ENCODE measurements at places on chromosomes 16 and 17.

GRCh38 chr16:3007957-3008689, 4.6 kb upstream of the CLDN9 start:
- DNase-seq, result no peak

DNA sequence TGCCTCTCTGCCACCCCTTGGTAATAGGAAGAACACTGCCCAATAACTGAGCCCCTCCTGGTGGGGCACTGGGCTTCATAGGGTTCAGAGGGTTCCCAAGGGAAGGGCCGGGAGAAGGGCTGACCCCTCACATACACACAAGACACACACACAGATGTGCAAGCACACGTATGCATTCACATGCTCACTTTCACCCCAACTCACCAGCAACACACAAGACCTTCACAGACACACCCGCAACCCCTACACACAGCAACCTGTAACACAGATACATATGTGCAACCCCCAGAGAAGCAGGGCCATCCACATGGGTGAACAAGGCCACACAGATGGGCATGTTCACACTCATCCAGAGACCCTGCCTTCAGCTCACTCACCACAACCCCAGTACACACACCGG, 225.1 kb downstream of the ZNF423 start:
- no peak for DNase-seq

GRCh38 chr16:50311134-50311528, 44.8 kb downstream of the ADCY7 start:
- no peak for DNase-seq

GRCh38 chr16:30499284-30499683, 26.7 kb downstream of the ITGAL start:
- DNase-seq, result no peak

- no peak for DNase-seq
Observed at GRCh38 chr16:85652431-85653221, 36.1 kb downstream of the GINS2 start.

DNA sequence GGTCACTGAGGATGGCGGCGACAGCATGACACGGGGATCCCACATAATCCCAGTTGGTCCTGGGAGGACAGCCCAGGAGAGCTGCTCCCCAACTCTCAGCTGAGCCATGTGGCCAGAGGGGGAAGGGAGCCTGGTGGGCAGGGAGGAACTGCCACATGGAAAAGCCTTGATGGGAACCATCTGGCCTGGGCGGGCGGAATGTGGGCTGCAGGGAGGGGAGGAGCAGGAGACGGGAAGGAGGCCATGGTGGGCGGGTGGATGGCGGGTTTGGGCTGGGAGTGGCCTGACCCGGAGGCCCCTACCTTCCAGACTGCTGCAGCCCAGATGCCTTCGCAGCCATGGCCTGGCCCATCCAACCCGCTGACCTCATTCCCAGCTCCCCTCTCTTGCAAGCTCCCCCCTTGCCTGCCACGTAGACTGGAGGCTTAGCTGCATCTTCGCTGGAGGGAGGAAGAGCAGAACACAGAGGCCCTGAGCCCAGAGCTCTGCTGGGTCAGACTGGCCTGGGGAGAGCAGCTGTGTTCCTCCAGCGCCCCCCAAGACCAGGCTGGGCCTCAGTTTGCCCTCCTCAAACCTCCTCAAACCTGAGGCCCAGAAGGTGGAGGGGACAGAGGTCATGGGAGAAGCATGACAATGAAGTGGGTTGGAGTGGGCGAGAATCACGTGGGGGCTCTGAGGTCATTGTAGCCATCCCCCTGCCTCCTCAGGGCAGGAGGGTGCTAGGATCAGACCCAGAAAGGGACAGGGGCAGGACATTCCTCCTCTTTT, 8.2 kb upstream of the COL1A1 start:
- peak; percentile 47 for DNase-seq

DNA sequence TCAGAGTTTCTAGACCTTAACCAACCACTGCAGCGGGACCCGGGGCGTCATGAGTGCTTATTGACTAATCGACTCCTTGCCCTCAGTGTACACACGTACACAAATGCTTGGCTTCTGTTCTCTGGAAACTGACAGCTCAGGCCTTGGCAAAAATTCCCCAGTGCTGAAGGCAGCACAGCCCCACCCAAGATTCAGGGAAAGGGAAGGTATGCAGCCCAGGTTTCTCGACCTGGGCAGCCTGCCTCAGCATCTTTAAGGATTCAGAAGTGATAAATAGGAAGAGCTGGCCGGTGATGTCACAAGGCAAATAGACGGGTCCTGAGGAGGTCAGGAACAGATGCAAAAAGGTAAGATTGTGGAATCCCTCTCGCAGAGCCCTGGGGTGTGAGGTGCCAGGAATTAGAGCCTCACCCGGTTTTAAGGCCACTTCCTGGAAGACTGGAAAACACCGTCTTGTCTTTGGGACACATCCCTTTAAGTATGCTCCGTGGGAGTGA, 9.0 kb upstream of the CDH3 start:
- DNase-seq, result no peak

DNA sequence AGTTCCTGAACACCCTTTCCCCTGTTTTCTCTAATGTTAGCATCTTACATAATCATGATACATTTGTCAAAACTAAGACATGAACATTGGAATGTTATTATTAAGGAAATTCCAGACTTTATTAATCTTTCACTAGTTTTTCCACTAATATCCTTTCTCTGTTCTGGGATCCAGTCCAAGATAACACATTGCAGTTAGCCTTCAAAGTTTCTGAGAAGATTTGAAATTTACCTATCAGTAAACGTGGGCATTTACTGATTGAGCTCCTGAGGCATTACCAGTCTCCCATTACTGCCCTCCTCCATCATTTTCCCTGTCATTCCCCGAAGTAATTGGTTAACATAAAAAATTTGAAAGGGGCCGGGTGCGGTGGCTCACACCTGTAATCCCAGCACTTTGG, 5.7 kb upstream of the CD300LG start:
- DNase-seq, result no peak

DNA sequence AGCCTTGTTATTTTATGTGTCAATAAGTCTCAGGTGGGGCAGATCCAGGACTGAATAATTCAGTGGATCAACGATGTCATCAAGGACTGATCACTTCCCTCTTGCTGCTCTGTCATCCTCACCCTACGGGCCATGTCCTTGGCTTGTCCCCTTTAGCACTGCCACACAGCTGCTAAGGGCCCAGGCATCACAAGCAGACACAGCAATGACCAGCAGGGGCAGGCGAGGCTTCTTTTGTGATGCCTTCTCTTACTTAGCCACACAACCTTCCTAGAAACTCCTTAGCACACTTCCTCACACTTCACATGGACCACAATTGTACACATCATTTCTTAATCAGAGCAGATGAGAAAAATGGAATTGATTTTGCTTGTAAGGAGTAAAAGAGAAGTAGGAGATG, 356.3 kb upstream of the SOX9 start:
- peak; percentile 45 for DNase-seq

GRCh38 chr17:40430272-40431230, 12.7 kb upstream of the IGFBP4 start:
- no peak for DNase-seq

DNA sequence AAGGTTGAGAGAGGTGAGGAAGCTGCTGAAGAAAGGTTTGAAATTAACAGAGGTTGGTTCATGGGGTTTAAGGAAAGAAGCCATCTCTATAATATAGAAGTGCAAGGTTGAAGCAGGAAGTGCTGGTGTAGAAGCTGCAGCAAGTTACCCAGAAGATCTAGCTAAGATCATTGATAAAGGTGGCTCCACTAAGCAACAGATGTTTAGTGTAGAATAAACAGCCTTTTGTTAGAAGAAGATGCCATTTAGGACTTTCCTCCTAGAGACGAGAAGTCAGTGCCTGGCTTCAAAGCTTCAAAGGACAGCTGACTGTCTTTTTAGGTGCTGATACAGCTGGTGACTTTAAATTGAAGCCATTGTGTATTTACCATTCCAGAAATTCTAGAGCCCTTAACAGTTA, 29.3 kb downstream of the GOSR1 start:
- no peak for DNase-seq

DNA sequence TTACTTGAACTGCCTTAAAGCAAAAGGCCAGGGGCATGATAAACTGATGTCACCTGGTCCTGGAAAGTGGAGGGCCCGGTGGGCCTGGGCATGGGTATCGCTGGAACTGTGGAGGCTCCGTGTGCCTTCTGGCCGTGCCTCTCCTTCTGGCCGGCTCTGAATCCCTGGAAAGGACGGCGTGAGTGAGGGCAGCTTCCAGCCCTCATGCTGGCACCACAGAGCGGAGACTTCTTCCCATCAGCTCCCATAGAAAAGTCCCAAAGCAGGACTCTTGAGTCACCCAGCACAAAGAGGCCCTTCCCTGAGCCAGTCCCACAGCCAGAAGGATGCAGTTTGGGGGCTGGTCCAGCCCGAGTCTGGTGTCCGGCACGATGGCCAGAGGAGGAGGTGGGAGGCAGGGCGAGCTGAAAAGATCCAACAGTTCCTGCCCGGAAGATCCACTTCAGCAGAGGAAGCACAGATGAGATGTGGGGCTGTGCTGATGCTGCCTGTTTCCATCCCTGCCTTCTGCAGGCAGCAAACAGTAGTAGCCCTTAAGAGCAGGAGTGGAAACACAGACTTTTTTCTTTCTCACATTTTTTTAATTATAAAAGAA, 7.8 kb downstream of the GAA start:
- no peak for DNase-seq

DNA sequence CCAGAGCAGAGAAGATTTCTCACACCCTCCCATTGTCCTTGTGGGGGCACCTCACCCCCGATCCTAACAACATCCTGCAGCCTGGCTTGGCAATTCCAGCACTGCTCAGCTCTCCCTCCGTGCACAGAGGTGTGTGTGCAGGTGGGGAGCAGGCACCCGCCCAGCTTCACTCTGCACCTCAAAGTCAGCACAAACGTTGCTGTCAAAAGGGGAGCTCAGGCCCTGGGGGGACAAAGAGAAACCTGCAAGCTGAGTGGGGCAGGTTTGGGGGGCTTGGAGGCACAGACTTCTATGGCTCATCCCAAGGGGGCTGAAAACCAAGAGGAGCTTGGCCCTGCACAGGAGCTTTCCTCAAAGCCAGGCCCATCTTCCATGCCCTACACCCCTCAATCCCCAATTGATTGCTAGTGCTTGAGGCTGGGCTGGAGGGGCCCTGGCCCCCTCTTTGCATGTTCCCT, 231.9 kb upstream of the TNRC6C start:
- DNase-seq, result no peak

GRCh38 chr17:69069226-69069750, 8.6 kb upstream of the ABCA9 start:
- no peak for DNase-seq

DNA sequence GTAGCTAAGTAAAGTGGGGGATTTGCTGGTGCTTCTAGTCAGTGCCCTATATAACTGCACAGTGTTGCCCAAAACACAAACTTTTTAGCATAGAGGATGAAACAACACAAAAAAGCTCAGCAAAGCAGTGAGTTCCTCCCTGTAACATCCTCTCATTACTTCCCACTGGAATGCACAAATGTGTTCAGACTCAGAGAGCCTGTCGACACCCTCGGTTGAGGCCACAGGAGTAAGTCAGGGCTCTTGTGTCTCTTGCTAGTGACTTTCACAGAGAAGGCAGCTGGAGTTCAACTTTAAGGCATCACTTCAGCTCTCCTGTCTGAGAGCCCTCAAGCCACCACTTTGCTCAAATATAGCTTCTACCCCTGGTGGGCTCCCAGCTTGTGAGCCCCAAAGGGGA, 107.2 kb upstream of the NETO2 start:
- no peak for DNase-seq

GRCh38 chr17:46044286-46044928, 45.4 kb downstream of the STH start:
- peak; percentile 57 for DNase-seq

DNA sequence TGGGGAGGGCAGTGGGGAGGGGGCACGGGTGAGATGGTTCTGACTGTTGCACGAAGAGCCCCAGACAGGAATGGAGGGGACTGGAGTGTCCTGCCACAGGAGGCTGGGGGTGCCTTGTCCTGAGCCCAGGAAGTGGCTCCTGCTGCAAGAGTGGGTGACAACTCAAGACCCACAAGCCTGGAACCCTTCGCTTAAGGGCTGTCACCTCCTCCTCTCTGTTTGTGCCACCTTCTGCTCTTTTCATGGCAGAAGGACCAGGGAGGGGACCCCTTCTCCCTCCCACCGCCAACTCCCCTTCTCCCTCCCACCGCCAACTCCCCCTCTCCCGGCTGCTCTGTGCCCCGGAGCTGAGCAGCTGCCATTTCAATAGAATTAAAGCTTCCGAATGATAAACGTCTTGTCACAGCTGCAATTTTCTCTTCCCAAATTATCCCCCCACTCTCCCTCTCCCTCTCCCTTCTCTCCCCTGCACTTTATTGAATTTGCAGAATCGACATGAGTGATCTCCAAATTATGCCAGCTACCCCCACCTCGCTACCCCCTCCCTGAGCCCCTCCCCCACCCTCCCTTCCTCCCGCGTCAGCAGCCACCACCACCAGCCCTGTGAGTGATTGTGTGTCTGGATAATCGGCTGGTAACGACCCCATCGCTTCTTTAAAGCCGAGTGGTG, 13.7 kb downstream of the GJD3 start:
- no peak for DNase-seq

DNA sequence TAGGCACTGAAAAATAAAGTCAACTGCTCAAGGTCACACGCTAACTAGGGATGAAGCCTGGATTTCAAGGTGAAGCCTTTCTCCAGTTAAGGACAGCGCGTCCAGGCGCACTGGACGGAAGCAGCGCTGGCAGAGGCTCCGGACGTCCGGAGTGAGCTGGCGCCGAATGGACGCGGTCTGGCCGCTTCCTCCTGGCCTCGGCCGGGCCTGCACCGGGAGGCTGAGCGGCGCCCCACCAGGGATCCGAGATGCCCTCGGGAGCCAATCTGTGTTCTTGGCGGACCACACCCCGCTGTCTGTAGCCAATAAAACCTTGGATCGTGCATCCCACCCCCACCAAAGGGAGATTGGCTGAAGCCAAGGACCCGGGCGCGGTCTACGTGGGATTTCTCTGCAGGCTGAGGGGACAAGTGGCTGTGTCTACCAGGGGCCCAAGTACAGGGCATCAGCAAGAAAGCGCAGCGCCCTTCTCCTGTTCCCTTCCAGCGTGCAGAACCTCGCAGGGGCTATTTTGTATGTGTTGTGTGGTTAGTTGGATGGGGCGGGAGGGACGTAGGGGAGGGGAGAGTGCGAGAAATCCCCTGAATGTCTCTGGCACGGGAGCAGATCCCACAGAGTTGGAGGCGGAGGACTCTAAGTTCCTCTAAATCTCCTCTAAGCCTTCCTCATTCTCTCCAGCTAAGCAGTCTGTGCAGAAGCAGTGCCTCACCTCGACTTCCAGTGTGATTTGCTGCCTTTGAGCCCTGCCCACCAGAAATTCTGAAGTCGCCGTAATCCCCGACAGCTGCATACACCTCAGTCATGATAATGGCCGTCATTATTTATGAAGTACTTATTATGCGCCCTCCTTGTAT, 2.5 kb upstream of the AKAP10 start:
- DNase-seq, result no peak

DNA sequence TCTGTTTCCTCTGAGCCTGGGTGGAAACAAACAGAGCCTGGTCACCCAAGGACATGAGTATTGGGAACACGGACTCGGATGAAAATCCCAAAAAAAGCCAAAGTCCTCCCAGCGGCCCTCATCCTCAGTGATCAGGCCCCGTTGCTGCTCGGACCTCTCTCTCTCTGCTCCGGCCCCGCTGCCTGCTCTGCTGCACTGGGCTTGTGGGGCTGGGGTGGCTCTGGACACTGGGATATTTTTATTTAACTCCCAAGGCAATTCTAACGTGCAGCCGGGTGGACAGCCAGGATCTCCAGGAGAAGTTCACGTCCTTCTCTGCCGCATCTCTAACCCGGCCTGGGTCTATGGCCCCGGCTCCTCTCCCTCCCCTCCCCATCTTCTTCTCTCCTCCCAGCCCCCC, 280.9 kb upstream of the TNRC6C start:
- DNase-seq, result no peak

Data from endothelial cell (in vitro differentiated cells).